ENCODE measurements at places on chromosomes 1 and 21.

- no peak for DNase-seq
Observed at GRCh38 chr1:162710345-162710744, 78.1 kb downstream of the DDR2 start.

DNA sequence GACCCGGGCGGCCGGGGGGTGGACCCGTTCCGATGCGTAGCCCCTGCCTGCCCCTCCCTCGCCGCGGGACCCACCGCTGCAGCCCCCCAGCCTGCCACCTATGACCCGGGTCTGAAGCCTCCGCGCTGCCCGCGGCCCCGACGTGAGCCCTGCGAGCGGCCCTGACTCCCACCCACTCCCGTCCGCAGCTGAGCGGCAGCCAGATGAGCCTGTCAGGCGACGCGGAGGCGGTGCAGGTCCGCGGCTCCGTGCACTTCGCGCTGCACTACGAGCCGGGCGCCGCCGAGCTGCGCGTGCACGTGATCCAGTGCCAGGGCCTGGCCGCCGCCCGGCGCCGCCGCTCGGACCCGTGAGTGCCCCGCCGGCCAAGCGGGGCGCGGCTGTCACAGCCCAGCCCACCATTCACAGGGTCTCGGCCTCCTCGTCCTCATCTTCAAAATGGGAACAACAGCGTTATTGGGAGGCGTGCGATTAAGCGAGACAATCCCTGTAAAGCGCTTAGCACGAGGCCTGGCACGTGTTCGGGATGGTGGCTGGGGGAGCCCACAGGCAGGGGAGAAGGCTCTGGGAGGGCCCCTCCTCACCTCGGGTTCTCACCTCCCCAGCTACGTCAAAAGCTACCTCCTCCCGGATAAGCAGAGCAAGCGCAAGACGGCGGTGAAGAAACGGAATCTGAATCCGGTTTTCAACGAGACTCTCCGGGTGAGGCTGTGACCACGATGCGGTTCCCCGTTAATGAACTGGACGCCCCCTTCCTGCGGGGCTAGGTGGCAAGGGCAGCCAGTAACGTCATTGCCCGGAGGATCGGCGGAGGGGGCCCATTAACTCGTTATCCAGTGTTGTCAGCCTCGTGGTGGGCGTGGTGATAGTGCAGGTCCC, 8.2 kb downstream of the SYTL1 start:
- DNase-seq: peak; percentile 20

DNA sequence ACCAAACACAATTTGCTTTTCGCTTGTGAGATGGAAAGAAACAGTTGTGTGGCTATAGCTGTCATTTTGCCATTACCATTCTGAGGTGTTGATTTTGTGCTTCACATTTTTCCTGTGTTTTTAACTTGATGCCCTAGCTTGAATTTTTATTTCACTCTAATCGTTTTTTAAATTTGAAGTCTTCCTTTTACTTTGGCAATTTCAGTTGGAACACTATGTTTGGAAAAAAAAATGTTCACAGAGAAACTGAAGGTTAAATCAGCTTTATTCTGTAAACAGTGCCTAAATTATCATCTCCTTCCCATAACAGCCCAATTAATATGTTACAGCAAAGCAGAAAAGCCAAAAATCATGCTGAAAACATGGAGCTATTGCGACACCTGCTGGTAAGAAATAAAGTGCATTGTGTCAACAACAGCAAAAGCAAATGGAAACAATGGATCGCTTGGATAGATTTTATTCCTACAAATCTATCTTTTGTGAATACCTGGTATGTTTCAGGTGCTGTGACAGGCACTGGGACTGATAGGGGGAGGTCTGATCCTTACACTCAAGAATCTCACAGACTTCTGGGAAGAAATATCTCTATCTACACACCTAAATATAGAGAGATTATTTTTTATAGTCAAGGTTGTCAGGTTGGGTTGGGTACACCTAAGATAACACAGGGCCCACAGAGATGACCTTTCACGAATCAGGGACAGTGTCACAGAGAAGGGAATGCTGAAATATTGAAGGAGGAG, 16.2 kb upstream of the ERICH3 start:
- peak; percentile 48 for DNase-seq

GRCh38 chr1:232984577-232985425, 34.4 kb downstream of the NTPCR start:
- no peak for DNase-seq

DNA sequence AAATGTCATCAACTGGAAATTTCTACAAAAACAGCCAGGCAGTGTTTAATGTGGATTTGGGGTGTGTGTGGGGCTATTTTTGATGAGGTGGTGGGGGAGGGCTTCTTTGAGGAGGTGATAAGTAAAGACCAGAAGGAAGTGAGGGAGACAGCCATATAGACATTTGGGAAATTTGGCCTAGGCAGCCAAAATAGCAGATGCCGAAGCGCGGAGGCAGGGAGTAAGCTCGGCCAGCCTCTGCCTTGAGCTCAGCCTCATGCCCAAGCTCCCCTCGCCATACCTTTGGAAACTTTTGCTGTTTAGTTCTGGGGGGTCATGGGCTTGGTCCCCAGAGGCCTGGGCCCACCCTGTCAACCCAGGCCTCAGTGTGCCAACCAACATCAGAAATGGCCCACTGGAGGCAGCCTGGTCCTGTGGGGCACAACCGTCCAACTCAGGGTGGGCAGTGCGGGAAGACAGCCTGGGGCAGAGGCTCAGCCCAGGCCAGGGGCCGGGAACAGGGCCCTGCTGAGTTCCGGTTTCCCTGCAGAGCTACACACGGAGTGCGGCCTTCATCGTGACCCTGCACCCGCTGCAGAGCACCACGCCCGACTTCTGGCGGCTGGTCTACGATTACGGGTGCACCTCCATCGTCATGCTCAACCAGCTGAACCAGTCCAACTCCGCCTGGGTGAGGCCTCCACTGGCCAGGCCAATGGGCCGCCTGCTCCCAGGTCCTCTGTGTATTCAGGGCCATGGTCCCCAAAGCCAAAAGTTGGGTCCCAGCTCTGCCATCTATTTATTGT, 84.0 kb downstream of the PTPRU start:
- no peak for DNase-seq

- no peak for DNase-seq
Observed at GRCh38 chr1:12745992-12746323, at the start of gene CFAP107. Gene CFAP107, plus strand, starts transcription at chr1:12746200. Its CDS starts 231 bp downstream, at chr1:12746431.

DNA sequence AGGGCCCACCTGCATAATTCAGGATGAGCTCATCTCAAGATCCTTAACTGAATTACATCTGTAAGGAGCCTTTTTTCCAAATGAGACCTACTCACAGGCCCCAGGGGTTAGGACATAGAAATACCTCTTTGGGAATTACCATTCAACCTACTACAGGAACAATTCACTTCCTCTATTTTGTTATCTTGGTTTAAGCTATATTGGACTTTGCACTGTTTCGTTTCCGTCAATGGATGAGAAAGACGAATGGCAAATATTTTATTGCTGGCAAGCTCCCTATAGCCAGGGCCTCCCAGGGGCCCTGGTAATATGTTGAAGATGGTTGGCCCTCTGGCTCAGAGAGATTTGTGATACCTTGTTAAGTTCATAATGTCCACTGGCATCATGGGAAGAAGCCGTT, 384.2 kb upstream of the DUSP10 start:
- no peak for DNase-seq

DNA sequence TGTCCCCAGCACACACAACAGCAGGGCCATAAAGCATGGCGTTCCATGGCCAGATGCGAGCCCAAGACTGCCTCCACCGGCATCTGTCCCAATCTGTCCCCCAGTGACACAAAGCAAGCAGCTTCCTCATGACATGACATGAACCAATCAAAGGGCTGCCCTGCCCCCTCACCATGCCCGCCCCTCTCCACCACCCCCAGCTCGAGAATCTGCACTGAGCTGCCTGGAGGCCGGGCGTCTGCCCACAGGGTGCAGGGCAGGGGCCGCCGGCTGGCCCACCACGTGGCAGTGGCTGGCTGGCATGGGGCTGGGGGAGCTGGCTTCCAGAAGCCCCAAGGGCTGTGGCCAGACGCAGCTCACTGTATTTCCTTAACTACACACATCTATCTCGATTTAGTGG, 27.8 kb downstream of the WNT9A start:
- no peak for DNase-seq

Measured in stimulated activated CD4-positive, alpha-beta T cell treated with anti-CD3 and anti-CD28 coated beads, Interleukin-2, amount 100 ng/mL, for 24 hours (primary cell).